ENCODE measurements at places on chromosomes 1 and 21. TPM values are rescaled to one million over a fixed set of nuclear protein-coding genes. Genes with fewer than 3 reads are reported as not detected.

The ATP1A4 gene
- not detected for total RNA-seq

The RGS4 gene
- total RNA-seq: not detected

The IFI44 gene
- 0.65 TPM for total RNA-seq

The XCL1 gene
- total RNA-seq: not detected

The KCNAB2 gene
- total RNA-seq: 8.1 TPM

The COL11A1 gene
- 0.88 TPM for total RNA-seq

The MYCL gene
- total RNA-seq: 1.4 TPM

The C1QC gene
- not detected for total RNA-seq

The PBX1 gene
- total RNA-seq: 13.3 TPM

The CD1C gene
- total RNA-seq: not detected

The PARP1 gene
- 119 TPM for total RNA-seq

The PKN2 gene
- total RNA-seq: 13.7 TPM

The LRRC53 gene
- total RNA-seq: not detected

The MAN1A2 gene
- total RNA-seq: 7.4 TPM

The ICOSLG gene
- total RNA-seq: 3.9 TPM

The ARL8A gene
- total RNA-seq: 44.0 TPM

The TUT4 gene
- total RNA-seq: 23.5 TPM

The MX2 gene
- not detected for total RNA-seq

The MCOLN2 gene
- 1.2 TPM for total RNA-seq

The ALPL gene
- total RNA-seq: 0.24 TPM

The GABRD gene
- total RNA-seq: 1.0 TPM

The LRRC71 gene
- not detected for total RNA-seq

The DENND4B gene
- total RNA-seq: 34.2 TPM

The KCNJ15 gene
- 0.25 TPM for total RNA-seq

The CYP4Z1 gene
- not detected for total RNA-seq

The SYT14 gene
- 0.05 TPM for total RNA-seq

The CRB1 gene
- total RNA-seq: not detected

The CATSPERE gene
- not detected for total RNA-seq

The NFIA gene
- total RNA-seq: 4.3 TPM

The CCDC190 gene
- total RNA-seq: not detected

The CD1B gene
- total RNA-seq: not detected

The OR14K1 gene
- not detected for total RNA-seq

The DCDC2B gene
- not detected for total RNA-seq

The TRNP1 gene
- total RNA-seq: 182 TPM

The CELA3B gene
- total RNA-seq: not detected

The AGRN gene
- total RNA-seq: 108 TPM

The ITGB2 gene
- 0.66 TPM for total RNA-seq

The DISP1 gene
- total RNA-seq: 1.3 TPM

The TMPRSS3 gene
- 0.20 TPM for total RNA-seq

The C1orf53 gene
- total RNA-seq: 8.2 TPM

The SAMD11 gene
- total RNA-seq: 16.9 TPM

The UBE2U gene
- not detected for total RNA-seq

The GPR37L1 gene
- total RNA-seq: 0.21 TPM

The UAP1 gene
- total RNA-seq: 33.0 TPM

The SLC44A5 gene
- total RNA-seq: 0.03 TPM

The TSACC gene
- 1.9 TPM for total RNA-seq

The GPR3 gene
- 2.0 TPM for total RNA-seq

The CRYAA gene
- not detected for total RNA-seq

The APOBEC4 gene
- not detected for total RNA-seq

The HTR1D gene
- 11.9 TPM for total RNA-seq

The LCE1A gene
- not detected for total RNA-seq

The SLC35D1 gene
- total RNA-seq: 7.6 TPM

The SDCCAG8 gene
- total RNA-seq: 52.7 TPM

The BARHL2 gene
- not detected for total RNA-seq

The BCAR3 gene
- 91.1 TPM for total RNA-seq

The KCNN3 gene
- 0.05 TPM for total RNA-seq

The OR6K6 gene
- not detected for total RNA-seq

Measured in A549 treated with GW870086 at 1 μM for 4 hours (cell line).